ENCODE measurements at places on chromosomes 12 and 14. TPM values are rescaled to one million over a fixed set of nuclear protein-coding genes. Genes with fewer than 3 reads are reported as not detected.

The SERPINA6 gene
- total RNA-seq = not detected

The SINHCAF gene
- 107 TPM for total RNA-seq

The FITM1 gene
- 0.57 TPM for total RNA-seq

The AICDA gene
- total RNA-seq = not detected

The SPIC gene
- total RNA-seq = not detected

The RND1 gene
- 1.6 TPM for total RNA-seq

The DPPA3 gene
- not detected for total RNA-seq

The SLCO1C1 gene
- total RNA-seq = not detected

The NXPH4 gene
- total RNA-seq = 1.0 TPM

The TCL1A gene
- total RNA-seq = not detected

The GARIN6 gene
- total RNA-seq = not detected

The PMCH gene
- total RNA-seq = 2.8 TPM

The LTBP2 gene
- 0.09 TPM for total RNA-seq

The DEPDC4 gene
- total RNA-seq = 2.1 TPM

The CNOT2 gene
- total RNA-seq = 78.8 TPM

The RAB15 gene
- 3.2 TPM for total RNA-seq

The PSME1 gene
- total RNA-seq = 520 TPM

The SYNDIG1L gene
- total RNA-seq = not detected

The PIWIL1 gene
- 0.27 TPM for total RNA-seq

The KRT78 gene
- total RNA-seq = not detected

The CACNA2D4 gene
- 12.3 TPM for total RNA-seq

The CDCA3 gene
- 77.3 TPM for total RNA-seq
